ENCODE measurements at places on chromosomes 5 and 9.

- no peak for DNase-seq
These were observed 153.3 kb downstream of the CARTPT start for GRCh38 chr5:71872311-71872864.

DNA sequence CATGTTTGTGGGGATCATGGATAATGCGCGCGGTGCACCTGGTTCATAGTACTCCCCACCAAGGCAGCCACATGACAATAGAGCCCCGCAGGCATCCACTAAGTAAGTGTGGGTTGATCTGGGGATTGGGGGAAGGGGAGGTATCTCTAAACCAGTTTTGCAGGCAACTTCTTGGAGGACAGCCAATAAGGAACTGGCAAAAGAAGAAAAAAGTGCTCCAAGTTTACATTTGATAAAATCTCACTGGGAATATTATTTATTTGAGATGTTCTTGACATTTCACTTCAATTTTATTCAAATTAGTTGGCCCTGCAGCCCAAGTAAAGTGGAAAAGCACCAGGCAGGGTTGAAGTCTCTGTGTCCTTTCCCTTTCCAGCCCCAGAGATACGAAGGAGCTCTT is 8.5 kb downstream of the FBP1 start:
- no peak for DNase-seq

DNA sequence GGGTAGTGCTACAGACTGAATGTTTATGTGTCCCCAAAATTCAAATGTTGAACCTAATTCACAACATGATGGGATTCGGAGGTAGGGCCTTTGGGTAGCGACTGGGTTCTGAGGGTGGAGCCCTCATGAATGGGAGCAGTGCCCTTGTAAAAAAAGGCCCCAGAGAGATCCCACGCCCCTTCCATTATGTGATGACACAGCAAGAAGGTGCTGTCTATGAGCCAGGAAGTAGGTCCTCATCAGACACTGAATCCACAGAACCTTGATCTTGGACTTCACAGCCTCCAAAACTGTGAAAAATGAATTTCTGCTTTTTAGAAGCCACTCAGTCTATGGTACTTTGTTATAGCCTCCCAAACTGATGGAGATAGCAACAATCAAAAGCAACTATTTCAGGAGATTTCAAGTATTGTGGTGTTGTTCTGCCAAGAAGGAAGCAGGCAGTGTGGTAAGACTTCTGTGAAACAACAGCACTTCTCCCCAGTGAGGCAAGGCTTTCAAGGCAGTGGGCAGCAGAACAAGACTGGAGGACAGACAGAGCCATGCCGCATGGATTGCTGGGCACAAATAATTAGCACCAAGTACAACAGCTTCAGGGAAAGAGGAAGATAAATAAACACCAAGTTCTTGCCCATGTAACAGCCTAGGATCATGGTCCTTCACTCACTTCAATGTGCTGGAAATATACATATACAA is 76.1 kb downstream of the OR2K2 start:
- DNase-seq, result no peak

DNA sequence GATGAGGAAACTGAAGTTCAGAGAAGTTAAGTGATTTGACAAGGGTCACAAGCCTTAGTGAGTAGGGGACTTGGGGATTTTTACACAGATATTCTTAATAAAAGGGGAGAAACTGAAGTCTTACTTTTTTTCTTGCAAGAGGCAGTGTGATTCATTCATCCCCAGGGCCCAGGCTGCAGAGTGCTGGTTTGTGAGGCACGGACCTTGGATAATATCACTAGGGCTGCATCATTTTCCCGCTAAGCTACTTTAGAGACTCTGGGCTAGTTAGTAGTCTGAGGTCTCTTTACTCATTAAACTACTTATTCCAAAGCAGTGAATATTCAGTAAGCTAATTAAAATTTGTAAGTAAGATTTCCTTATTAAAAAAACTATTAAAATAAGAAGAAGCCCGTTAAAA is 195.0 kb downstream of the PBX3 start:
- no peak for DNase-seq

DNA sequence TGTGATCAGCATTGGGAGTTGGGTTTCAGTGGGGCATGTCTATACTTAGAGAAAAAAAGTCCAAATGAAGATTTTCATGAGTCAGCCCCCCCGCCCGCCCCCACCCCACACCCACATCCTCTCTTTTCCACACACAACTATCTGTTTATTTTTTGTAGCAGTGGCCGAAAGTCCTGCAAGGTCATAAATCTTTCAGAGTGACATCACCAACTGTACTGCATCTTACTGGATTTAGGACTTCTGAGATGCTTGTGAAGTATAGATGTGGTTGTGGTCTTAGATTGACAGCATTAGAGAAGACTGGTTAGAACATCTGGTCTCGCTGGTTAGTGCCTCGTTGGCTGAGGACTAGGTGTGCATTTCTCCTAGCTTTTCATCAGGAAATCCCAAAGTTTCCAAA is 7.3 kb upstream of the ROPN1L start:
- DNase-seq, result no peak

- no peak for DNase-seq
These were observed 41.0 kb downstream of the TMEM38B start for GRCh38 chr9:105735366-105735765.

GRCh38 chr9:116152390-116152789 is 1.2 kb upstream of the PAPPA start:
- DNase-seq, result no peak

DNA sequence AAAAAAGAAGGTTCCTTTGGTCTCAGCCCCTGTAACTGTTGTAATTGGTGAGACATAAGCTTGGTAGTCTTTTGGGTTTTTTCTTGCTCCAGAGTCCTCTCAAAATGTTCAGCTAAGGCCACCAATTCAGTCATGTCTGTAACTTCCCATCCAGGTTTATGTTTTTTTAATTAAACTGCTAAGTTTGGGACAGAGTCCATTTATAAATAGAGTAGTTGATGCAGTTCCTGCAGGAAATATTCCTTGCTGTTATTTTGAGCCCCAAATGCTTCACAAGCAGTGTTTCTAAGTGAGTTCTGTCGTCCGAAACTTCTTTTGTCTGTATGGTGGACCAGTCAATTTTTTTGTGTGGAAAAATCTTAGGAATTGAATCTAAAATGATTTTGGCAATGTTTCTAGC is 155.0 kb downstream of the AOPEP start:
- no peak for DNase-seq

DNA sequence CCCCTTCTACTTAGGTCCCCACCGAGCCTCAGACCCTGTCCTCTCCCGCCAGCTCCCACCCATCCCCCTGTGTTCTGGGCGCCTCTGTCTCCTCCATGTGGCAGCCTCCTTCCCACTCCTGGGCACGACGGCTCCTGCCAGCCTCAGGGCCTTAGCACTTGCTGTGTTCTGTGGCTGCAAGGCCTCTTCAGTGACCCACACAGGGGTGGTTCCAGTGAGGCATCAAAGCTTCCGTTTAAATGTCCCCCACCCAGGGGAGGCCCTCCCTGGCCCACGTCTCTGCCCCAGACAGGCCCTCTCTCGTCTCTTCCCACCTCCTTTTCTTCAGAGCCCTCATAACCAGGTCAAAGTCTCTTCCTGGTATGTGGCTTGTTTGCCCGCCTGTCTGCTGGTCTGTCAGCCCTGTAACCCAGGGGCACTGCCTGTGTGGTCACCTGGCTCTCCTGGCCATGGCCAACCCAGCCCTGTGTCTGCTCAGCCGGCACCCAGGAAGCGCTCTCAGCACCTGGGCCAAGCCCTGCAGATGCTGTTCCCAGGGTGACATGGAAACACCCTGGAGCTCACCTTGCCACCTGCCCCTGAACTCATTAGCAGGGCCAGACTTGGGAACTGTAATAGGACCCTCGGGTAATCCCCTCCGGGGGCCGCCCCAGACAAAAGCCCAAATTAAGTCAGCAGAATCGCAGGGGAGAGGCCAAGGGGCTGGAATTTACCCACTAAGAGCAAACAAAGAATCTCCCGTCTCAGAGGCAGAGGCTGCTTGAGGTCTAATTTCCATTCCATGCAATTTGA is 33.7 kb downstream of the LHX3 start:
- no peak for DNase-seq

DNA sequence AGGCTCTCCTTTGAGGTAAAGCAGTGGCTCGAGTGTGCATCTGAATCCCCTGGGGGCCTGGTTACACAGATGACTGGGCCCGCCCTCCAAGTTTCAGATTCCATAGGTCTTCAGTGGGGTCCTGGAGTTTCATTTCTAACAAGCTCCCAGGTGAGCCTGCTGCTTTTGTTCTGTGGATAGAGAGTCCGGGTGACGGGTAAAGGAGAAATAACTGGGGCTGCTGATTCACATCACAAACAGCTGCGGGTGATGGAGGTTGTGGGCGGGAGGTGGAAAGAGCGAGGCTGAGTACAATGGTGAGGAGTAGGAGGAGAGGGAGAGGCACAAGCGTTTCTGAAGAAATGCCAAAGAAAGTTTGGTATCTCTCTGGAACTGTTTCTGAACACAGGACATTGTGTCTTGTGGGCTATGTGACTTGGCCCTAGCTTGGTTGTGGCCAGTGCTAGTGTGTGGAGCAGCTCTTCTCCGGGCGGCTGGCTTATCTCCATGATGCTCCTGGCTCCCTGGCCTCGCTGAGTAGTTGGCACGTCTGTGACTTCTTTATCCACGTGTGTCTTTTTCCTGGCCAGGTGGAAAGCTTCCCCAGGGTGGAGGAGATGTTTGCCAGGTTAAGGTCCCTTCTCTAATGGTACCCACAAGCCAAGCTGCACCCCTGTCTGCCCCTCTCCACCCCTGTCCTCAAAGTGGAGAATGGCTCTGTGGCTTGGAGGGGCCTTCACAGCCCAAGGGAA is 61.7 kb downstream of the HSPA4 start:
- DNase-seq, result no peak

GRCh38 chr5:61746831-61747575 is 414.9 kb downstream of the ZSWIM6 start:
- DNase-seq, result no peak

GRCh38 chr9:17719053-17719452 is 140.2 kb downstream of the SH3GL2 start:
- DNase-seq, result no peak
